ENCODE measurements at places on chromosomes 7 and 10.

DNA sequence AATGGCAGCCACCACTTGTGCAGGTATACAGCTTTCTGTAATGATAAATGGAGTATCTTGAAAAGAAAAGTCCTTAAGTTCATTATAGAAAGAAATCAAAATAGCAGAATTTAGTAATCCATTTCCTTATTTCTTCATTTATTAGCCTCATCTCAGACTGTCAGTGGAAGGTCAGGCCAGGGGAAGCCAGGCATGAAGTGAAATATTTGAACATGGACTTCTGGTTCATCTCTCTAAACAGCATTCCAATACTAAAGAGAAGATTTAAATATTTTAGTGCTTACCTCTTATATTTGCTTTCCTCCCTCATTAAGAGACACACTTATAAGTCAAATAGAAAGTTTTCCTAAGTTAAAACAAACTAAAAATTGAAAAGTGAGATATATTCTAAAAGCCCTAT, 26.8 kb downstream of the TRDMT1 start:
- no peak for DNase-seq
- peaks cover 7% of the 10 kb centered on the region for H3K4me1 ChIP-seq
- H3K27ac ChIP-seq: no peak overlapping the region
- H3K36me3 ChIP-seq: peaks cover 1% of the 10 kb centered on the region
- no peak overlapping the region for H3K4me3 ChIP-seq

DNA sequence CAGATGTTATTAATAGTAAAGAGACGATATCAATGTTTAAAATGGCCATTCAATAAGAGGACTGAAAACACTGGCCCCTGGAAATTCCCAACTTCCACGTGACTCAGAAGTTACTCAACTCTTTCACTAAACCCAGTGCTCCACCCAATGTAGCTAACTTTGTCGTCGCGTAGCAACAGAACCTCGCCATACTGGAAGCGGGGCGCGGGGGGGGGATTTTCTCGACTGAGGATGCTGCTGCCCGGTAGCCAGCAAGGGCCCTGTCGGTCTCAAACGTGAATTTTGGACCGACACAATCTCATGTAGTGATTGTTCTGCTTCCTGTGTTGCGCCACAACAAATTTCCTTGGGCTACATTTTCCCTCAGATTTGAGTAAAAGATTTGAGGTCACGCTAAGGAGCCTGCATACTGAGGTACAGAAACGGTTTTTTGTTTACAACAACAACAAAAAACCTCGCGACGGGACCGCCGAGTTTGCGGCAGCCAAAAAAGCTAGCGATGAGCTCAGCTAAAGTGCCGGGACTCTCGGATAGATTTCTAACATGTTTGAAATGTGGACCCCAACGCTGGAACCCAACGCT, 977 bp upstream of the SFR1 start:
- H3K4me3 ChIP-seq: peak overlapping the region; percentile 86
- peaks cover 12% of the 10 kb centered on the region for H3K27me3 ChIP-seq
- H3K27ac ChIP-seq: peak overlapping the region; percentile 97
- DNase-seq: peak; percentile 86

DNA sequence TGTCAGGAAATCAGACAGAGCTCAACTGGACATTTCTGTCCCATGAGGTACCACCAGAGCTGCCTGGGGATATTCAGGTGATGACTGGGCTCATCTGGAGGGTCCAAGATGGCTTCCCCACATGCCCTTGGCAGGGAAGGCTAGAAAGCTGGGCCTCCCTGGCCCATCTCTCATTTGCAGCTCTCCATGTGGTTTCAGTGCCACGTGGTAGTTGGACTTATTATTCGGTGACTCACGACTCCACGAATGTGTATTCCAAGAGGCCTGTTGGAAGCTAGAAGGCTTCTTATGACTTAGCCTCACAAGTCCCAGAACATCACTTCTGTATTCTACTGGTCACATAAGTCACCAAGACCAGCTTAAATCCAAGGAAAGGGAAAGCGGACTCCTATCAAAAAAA, 22.8 kb downstream of the NSMCE4A start:
- no peak overlapping the region for H3K27ac ChIP-seq
- no peak for DNase-seq
- H3K27me3 ChIP-seq: no peaks in the 10 kb centered on the region
- H3K4me1 ChIP-seq: no peaks in the 10 kb centered on the region
- no peak overlapping the region for H3K4me3 ChIP-seq

- no peaks in the 10 kb centered on the region for H3K36me3 ChIP-seq
- no peak overlapping the region for H3K27ac ChIP-seq
Observed at GRCh38 chr10:77245953-77246352, 391.7 kb downstream of the KCNMA1 start.

DNA sequence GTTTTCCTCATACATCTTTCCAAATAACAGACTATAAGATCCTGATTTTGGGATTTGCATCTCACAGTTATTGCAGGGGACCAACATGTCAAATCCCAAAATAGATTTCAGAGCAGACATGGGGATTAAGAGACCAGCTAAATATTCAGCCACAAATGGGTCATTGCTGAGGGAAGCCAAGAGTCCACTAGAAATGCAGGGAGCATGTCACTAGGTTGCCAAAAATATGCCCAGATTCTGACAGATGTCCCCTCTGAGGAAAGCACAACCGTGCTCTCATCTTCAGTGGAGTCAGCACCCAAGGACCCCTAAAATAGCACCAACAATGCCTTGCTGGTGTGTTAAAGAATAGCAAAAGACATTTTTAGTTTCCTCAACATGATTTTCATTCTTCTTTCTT, 56.2 kb upstream of the AGK start:
- H3K36me3 ChIP-seq: no peaks in the 10 kb centered on the region
- no peak overlapping the region for H3K4me3 ChIP-seq
- no peak overlapping the region for H3K27ac ChIP-seq
- DNase-seq: no peak
- no peaks in the 10 kb centered on the region for H3K4me1 ChIP-seq

Data from T-helper 2 cell treated with Interferon-gamma antibody and Interleukin-4, amounts not matched to agents 5 μg/mL and 100 μg/mL, for 36 hours (primary cell).